SK-N-MC (cell line): ENCODE measurements at places on chromosomes 3 and 15.

- DNase-seq: no peak
Measured at GRCh38 chr15:58678683-58679082, 70.8 kb downstream of the ADAM10 start.

DNA sequence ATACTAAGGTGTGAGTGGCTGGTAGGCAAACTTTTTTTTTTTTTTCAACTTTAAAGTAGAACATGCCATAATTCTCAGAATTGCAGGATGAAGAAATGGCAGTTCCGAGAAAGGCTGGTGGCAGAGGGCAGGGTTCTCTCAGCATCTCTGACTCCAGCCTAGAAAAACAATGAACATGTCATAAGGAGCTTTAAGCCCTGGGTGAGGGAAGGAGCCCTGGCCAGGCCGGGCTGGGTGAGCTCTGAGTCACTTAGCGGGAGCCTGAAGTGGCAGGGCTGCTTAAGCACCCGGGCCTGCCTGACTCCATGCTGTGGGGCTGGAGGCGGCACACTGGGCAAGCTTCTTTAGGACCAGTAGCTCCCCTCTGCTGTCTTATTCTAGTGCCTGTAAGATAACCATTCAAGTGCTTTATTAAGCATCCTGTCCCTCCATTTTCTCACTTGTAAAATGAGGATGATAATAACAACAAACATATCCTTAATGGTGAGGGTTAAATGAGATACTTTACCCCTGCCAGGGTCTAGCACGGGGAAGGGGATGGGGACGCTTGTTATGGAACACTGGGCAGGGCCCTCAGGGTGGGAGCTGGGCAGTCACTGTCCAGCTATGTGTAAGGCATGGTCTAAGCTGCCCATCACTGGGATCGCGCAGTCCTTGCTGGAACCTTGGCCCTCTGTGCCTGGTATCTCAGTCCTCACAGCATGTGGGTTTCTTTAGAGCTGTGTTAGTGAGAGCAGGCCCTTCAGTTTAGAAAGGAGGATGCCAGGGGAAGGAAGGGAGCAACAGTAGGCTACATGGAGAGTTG lies 18.4 kb downstream of the SMAD6 start:
- DNase-seq: no peak

DNA sequence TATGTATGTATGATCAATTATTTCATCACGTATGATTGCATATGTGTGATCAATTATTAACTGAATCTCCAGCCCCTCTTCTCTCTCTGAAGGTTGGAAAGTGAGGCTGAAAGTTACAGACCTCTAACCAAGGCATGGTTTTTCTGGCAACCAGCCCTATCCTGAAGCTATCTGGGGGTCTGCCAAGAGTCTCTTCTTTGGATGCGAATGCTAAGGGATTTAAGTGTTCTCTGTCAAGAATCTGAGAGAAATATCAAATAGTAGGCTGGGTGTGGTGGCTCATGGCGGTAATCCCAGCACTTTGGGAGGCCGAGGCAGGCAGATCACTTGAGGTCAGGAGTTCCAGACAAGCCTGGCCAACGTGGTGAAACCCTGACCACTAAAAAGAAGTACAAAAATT lies 8.1 kb downstream of the NKTR start:
- peak; percentile 20 for DNase-seq

- DNase-seq: no peak
Measured at GRCh38 chr15:87707071-87707470, 549.5 kb downstream of the NTRK3 start.

- DNase-seq: no peak
Measured at GRCh38 chr15:72206677-72207000, 9.1 kb upstream of the GRAMD2A start.

DNA sequence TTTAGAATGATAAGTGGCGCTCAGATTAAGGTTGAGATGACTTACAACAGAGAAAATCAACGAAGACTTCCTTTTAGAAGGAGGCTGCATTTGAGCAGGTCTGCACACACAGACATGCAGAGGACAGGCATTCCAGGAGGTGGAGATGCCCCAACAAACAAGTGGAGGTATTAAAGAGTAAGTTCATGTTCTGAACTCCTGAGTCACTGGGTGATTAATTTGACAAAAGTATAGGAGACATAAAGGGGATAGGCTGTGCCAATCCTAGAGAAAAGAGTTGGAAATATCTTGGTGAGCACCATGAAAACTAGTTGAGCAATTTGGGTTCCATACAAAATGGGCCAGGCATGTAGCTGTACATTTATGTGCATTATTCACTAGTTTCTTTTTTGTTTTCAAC lies 33.5 kb upstream of the BCL6 start:
- no peak for DNase-seq

DNA sequence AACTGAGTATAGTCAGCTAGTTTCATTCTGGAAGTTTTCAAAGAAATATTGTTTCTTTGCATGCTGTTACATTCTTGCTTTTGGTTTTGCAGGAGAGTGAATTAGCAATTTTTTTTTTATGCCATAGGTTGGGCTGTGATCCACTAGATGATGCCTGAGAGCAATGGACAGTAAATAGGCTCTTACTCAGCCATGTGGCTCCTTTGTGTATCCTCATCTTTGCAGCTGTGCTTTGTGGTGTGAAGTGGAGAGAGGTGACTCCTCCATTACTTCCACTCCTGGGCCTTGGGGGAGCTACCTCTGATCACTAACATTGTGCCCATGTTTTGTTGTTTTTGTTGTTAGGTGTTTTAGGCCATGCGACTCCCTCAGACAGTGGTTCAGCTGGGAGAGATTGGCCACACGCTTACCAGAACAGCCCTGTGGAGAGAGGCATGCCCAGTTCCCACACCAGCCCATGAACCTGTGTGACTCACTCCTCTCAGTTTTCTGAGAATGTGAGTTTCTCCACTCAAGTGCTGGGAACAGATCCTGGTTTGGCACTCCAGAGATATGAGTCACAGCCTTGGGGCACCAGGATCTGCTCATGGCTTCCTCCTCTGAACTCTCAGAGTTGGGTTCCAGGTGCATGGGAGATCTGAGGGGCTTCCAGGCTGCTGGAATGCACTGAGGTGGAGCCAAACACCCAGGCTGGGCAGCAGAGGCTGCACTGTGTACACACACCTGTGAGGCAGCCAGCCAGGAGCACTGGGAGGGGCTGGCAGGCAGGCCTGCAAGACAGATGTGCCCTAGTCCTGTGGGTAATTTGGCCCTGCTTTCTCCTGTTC lies 785.3 kb downstream of the ROBO2 start:
- DNase-seq: no peak

DNA sequence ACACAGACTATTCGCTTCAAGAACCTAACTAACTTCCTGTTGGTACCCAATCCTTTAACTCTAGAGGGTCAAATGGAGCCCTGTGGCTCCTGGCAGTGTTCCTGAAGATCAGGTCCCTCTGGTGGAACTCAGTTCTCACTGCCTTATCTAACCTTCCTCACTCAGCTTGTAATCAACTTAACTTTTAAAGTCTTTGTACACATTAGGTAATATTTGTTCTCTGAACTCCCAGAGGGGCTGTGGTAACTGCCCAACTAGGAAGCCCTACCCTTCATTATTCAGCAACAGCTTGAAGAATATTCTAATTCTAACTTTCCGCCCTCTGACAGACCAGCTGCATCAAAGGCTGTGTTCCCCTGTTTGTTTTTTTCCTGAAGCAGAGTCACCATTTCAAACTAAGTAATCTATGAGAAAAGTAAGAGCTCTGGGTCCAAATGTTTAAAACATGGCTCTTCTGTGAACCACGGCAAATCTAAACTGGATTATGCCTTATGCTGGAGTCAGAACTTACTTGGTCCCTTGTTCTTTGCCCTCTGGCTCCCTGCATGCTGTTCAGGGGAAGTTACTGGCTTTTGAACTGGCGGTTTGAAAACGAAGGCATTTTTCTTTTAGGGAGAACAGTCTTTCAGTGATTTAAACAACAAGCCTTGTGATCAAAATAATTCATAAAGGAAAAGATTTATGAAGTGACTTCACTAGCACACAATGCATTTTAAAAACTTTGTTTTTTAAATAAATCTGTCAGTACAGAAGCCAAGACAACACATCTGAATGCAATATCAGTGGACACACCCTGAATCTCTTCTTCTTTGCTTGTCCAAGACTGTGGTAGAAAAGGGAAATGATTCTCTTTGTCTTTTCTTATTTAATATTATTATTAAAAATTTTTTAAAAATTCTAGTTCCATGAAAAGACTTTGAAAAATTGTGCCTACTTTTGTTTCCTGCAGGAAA lies 365.6 kb downstream of the TIGIT start:
- DNase-seq: no peak

DNA sequence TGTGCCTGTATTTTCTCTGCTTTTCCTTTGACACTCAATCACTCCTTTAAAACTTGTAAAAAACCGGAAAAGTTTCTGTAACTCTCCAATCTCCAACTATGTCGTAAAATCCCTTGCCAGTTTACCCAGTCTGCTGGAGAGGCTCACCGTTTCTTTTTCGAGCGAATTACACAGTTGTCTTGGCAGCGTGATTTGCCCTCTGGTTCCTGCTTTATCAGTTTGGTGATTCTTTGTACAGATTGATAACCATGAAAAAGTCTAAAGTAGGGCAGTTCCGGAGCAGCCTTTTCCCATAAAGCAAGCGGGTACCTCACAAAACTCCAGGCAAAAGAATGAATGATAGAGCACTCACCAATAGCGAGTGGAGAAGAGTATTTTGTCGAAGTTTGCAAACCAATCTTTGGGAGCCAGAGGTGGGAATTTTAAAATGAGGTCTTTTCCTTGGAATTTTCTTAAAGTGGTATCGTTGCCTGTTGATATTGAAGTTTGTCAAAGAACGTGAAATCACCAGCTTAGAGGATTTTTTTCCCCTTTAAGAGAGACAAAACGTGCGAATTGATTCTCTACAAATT lies at the start of gene TTC23:
Gene TTC23, minus strand, starts transcription at position 312 of the 572 bp plus-strand sequence. CDS start 20,869 bp downstream, outside the sequence.
- peak; percentile 98 for DNase-seq

DNA sequence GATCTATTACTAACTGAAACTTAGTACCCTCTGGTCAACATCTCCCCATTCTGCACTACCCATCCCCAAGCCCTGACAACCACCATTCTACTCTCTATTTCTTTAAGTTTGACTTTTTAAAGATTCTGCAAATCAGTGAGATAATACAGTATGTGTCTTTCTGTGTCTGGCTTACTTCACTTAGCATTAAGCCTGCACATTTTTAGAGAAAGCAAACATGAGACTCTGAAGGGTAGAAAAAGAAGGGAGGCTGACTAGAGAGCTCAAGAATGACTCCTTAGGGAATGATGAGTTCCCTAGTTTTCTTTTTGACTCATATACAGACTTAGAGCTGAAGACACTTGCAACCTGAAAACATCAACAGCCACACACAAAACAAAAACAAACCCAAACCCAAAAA lies 311.3 kb downstream of the SQOR start:
- DNase-seq: no peak

DNA sequence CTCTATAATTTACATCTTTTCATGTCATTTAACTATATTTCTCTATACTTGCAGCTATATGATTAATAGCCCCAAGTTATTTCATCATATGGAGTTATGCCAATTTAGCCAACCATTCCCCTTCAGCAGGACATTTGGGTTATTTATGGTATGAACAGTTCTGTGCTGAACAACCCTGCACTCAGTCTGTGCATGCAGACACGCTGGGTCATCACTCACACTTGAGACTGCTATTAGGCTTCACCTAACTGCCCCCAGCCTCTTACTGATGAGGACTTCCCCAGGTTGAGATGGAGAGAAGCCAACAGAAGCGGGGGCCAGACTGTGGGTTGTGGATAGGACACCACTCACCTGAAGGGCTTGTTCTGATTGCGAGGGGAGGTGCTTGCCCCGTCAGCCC lies 7.3 kb downstream of the TADA3 start:
- DNase-seq: no peak

DNA sequence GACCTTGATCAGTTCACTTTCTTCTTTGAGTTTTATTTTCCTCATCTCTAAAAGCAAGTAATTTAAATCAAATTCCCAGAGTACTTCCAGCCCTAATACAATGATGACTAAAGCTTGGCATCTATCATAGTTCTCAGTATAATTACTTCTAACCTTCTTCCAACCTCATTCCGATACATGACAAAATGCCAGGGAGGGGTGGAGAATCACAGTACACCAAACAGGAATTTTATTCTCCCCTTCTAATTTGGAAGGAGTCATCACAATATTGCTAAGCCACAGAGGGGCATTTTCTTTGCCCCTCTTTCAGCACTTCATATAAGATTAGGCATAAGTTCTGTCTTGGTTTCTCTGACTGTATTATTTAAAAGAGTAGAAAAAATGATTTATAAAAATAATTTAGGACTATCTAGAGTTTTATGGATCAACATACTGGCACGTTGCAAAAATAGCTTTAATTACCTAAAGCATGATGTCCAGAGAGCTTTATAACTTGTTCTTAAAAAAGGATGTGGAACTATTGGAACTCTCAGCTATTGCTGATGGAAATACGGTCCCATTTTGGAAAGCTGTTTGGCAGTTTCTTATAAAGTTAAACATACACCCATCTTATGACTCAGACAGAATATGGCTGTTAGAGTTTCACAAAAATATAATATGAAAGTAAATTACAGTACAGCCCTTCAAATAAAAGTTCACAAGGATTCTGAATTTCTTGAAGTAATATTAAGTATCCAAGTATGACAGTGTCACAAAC lies 86.9 kb upstream of the UBE2E2 start:
- no peak for DNase-seq

DNA sequence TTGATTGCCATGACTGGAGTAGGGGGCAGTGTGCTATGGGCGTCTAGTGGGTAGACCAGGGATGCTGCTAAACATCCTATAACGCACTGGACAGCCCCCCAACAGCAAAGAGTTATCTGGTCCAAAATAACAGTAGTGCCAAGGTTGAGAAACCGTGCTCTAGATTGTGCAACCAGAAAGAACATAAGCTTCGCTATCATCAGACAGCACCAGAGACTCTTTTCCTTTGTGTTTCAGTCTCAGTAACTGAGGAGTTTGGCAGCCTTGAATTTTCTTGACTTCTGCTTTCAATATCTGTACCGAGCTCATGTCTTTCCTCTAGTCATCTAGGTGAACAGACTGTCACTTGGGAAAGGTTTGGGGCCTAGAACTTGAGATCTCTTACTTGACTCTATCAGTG lies 8.8 kb downstream of the ARID3B start:
- no peak for DNase-seq

DNA sequence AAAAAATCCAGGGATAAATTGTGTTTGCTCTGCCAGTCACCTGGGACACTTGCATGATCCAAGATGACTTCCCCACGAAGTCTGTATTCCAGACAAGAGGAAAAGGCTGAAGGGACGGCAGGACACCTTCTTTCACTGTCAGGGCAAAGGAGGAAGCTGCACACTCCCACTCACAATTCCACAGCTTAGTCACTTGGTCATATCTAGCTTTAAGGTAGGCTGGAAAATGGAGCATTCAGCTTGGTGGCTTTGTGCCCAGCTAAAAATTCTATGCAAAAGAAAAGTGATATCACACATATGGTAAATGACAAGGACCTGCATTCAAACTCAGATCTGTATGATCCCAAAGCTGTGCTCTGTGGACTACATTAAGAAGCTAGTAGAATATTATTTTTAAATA lies 109.2 kb upstream of the TPM1 start:
- no peak for DNase-seq

- DNase-seq: no peak
Measured at GRCh38 chr3:60932643-60933042, 318.6 kb downstream of the FHIT start.
